SK-N-MC (cell line): ENCODE measurements at places on chromosomes 4 and X.

GRCh38 chr4:107348188-107349050 is 312.3 kb upstream of the DKK2 start:
- peak; percentile 85 for DNase-seq

DNA sequence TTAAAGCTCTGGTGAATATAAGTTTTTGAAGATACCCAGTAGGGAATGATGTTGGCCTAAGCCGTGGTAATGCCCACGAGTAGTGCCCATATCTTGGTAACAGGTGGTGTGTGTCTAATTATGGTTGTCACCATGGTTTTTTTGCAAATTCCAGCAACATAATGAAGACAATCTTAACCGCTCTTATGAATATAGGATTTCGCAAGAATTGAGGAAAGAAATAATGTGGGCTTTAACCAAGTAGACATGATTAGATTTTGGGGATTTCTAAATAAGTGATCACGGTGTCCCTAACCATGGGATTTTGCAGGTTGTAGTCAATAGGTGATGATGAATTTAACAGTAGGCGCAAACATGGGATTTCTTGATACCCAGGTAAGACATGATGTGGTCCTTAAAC is 2.5 kb downstream of the ATXN3L start:
- DNase-seq = no peak

GRCh38 chr4:102760645-102761295 is at the start of gene MANBA:
TSS of gene MANBA (minus strand) at chr4:102760968. CDS start at chr4:102760894, 74 bp downstream.
- DNase-seq = no peak

DNA sequence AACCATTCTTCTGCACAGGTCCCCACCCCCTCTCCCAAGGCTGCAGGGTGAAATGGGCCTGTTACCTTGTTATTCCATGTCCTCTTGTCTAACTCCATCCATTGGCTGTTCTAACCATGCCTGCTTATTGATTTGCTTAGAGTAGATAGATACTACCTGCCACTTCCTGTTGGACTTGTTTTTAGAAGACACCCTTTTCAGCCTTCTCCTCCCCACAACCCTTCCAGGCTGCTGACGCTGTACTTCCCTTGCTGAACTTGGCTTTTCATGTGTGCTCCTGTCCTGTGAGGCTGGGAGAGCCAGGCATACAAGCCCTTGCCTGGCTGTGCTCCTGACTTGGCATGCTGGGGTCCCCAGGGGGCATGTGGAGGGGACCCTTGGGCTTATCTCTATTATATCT is 81.9 kb downstream of the AASDH start:
- no peak for DNase-seq

DNA sequence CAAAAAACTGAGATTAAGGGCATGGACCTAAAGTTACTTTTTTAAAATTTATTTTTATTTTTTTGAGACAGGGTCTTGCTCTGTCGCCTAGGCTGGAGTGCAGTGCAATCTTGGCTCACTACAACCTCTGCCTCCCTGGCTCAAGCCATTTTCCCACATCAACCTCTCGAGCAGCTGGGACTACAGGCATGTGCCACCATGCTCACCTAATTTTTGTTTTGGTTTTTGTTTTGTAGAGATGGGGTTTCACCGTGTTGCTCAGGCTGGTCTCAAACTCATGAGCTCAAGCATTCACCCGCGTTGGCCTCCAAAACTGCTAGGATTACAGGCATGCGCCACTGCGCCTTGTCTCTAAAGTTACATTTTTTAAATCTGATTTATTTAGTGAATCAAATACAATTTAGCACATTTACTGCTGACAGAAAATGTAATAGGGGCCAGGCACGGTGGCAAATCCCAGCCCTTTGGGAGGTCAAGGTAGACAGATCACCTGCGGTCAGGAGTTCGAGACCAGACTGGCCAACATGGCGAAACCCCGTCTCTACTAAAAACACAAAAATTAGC is 38.3 kb downstream of the GUCY1A1 start:
- DNase-seq = no peak

- DNase-seq = no peak
Measured at GRCh38 chr4:75908555-75908954, 6.3 kb upstream of the PPEF2 start.

DNA sequence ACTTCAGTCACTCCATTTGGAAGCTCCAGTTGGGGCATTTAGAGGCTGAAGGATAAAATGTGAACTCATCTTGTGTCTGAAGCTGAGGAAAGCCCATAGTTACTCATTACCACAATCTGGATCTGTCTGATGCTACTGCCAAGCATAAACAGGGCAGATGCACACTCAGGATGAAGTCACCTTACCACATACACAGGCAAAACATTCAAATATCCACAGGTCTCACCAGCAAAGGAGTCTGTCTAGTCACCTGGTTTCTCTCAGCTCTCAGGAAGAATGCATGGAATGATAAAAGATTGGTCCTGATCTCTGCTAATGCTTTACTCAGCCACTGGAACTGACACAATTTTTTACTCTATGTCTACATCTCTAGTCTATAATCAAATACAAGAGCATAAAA is 13.0 kb upstream of the ODAPH start:
- DNase-seq = no peak

DNA sequence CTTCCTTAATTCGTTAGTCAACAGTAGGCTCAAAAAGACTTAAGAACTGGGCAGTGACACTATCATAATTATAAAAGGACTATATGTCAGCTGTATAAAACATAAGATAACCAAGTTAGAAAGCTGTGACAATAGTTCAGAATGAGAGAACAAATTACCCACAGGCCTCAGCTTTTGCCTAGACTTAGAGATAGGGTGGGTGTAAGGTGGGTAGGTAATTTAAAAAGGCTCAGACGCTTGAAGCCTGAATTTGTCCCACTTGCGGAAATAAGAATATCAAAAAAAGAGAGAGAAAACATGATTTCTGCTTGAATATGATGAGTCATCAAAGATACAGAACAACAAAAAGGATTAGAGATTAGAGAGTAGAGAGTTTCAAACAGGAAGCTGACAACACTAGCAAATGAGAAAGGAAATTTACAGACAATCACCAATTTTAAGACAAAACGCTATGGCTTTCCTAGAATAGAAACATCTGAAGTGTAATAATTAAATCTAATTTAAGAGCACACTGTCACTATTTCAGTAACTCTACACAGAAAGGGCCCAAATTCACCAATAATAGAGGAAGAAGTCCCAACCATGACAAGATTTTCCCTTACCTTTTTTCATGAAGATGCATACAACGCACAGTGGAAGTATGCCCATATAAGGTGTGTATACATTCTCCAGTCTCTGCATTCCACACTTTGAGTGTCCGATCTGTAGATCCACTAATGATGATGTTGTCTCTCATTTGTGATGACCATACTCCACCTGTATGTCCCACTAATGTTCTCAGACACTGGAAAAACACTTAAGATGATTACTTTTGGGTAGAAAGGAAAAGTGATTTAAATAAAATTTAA is 208.1 kb downstream of the FBXW7 start:
- no peak for DNase-seq

- no peak for DNase-seq
Measured at GRCh38 chrX:120377715-120378114, 15.8 kb downstream of the ATP1B4 start.

DNA sequence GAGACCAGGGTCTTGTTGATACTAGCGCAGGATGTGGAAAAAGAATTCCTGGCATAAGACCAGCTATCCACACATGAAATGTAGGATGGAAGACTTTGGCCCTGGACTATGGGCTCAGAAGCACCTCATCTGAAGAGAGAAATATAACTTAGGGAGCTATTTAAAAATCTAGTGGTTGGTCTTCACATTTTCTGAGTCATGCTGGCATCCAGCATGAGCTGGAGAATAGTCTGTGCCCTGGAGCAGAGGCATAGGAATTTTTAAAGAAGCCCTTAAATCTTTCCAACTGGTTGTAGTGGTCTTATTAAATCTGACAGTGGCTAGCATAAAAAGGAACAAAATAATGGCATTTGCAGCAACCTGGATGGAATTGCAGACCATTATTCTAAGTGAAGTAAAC is 86.3 kb downstream of the SMARCA5 start:
- DNase-seq = no peak

DNA sequence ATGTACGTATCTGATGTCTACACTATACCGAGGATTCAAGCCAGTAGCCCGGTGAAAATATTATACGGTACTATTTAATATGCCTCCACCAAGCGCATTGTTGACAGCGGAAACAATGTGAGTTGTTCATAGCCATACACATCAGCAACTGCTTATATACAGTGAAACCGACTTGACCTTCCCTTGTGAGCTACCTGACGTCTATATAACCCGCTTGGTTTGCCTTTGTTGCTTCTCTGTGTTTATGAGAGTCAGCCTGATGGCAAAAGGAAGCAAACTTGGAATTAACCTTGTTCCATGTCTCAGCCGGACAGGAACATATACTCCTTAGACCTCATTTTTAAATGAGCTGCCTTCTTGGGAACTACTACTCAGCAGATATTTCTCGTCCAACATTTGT is 211.8 kb downstream of the DCTD start:
- DNase-seq = no peak

- no peak for DNase-seq
Measured at GRCh38 chrX:18833071-18833731, 125.8 kb downstream of the PPEF1 start.

- DNase-seq = no peak
Measured at GRCh38 chr4:15295421-15296162, 132.2 kb upstream of the C1QTNF7 start.

- DNase-seq = no peak
Measured at GRCh38 chr4:22986881-22987280, 294.1 kb downstream of the GBA3 start.

GRCh38 chr4:102402223-102402622 is 56.9 kb upstream of the SLC39A8 start:
- no peak for DNase-seq

DNA sequence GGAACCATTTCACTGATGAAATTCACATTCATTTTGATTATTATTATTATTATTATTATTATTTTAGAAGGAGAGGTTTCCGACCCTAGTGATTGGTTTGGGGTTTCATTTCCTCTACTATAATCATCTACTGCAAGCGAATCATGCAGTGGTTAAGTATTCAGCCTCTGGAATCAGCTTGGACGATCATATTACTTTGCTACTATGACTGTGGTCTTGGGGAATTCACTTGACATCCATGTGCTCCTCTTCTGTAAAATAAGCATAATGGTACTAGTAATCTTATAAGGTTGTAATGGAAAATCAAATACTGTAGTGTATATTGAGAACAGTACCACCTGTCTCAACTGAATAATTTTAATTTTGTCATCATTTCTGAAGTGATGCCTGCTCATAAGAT is 132.1 kb upstream of the SLC4A4 start:
- no peak for DNase-seq

DNA sequence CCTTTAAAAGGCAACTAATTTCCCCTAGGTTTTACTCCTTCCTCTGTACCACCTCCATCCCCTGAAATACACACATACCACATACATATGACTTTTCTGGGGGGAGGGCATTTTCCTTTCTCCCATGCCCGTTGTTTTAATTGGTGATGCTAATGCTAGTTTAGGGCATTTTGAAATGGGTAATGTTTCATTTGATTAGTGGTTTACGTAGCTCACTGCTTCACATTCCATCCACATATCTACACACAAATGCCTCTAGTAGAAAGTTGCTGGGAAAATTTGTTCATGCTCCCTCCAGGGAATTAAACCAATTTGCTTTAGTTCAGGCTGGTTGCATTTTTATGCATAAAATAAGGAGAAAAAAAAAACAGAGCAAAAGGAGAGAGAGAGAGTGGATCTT is 231.2 kb downstream of the FRAS1 start:
- DNase-seq = peak; percentile 22
